ENCODE measurements at places on chromosomes 2 and 18.

GRCh38 chr2:188573453-188573852 is 281.8 kb downstream of the GULP1 start:
- no peak for DNase-seq

DNA sequence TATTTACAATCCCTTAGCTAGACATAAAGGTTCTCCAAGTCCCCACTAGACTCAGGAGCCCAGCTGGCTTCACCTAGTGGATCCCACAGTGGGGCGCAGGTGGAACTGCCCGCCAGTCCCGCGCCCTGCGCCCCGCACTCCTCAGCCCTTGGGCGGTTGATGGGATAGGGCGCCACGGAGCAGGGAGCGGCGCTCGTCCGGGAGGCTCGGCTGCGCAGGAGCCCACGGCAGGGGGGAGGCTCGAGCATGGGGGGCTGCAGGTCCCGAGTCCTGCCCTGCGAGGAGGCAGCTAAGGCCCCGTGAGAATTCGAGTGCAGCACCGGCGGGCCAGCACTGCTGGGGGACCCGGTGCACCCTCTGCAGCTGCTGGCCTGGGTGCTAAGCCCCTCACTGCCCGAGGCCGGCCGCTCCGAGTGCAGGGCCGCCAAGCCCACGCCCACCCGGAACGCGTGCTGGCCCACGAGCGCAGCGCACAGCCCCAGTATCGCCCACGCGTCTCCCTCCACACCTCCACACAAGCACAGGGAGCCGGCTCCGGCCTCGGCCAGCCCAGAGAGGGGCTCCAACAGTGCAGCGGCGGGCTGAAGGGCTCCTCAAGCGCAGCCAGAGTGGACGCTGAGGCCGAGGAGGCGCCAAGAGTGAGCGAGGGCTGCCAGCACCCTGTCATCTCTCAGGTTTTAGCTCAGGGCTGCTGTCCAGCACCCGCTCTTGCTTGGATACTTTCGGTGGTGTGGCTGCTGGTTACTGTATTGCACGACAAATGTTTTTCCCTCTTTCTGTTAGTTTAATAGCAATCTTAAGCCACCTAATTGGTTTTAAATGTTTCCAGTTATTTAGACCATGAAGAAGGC is 83.8 kb upstream of the LDLRAD4 start:
- no peak for DNase-seq

GRCh38 chr18:75109319-75109691 is 99.6 kb downstream of the PTGR3 start:
- DNase-seq, result no peak

DNA sequence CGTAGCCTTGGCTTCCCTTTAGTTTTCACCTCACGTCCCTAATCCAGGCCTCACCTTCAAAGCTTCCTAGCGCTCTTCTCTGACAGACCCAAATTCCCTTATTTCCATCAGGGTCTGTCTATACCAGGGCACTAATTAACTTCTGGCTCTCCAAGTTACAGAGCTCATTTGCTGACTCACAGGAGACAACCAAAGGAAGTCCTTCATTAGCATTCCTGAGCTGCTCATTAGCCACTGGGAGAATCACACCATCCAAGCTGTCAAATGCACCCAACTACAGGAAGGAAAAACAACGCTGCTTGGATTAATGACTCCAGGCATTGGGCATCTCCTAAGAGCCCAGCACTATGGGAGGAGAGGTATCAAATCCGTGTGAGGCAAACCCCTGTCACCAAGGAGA is 109.8 kb upstream of the ALK start:
- DNase-seq, result no peak

Measured in CD4-positive, alpha-beta T cell treated with Interleukin-21 for 1 hour (primary cell).